ENCODE measurements at places on chromosomes 5 and 9.

DNA sequence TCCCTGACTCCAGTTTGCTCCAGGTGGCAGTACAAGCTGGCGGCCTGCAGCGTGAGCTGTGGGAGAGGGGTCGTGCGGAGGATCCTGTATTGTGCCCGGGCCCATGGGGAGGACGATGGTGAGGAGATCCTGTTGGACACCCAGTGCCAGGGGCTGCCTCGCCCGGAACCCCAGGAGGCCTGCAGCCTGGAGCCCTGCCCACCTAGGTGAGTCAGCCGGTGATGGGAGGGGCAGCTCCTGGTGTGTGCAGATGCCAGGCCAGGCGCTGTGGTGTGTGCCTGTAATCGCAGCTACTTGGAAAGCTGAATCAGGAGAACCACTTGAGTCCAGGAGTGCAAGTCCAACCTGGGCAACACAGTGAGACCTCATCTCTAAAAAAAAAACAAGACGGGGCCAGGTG lies 10.0 kb upstream of the CACFD1 start:
- DNase-seq, result no peak

DNA sequence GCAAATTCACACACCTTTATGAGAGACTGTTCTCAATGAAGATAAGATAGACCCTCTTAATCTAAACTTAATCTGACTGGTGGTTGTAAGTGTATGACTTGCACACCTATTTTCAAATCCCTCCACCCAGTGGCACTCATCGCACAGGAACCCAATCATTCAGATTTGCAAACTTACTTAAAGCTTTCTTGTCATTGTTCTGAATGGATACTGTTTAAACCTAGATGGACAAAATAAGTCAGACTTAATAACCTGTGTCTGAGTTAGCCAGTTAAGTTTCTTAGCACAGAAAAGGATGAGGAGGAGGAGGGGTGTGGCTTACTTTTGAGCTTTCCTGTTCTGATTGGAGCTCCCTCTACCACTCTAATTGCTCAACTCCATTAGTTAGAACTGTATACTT lies 252.4 kb upstream of the CCNH start:
- DNase-seq, result no peak

DNA sequence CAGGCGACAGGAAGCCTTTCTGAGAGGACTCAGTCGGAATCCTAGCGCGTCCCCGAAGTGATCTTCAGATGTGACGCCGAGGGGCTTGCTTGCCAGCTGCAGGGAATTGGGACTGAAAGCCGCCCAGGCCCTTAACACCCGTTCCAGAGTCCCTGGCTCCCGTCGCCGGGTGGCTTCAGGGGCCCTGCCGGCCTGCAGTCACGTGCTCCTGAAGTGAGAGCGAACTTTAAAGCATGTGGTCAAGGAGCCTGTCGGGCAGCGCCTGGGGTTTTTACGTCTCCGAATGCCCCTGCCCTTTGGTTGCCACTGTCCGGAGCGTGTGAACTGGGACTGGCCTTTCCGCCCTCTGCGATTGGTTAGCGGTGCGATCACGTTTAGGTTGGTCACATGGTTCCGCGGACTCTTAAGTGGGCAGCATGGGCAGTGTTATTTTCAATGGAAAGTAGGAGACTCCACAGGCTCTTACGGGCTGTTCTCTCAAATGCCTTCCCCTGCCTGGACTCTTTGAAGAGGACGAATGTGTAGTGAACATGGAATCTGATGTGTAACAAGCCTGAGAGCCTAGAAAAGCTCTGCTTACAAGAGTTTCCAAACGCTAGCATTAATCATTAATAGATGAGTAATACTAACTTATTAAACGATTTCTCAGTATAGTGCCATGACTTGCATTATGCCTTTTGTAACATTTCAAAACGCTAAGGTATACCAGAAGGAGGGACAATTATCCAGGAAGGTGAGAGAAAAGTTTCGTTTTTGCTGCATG lies 1.9 kb downstream of the VLDLR start:
- DNase-seq, result no peak

- DNase-seq, result no peak
Measured at GRCh38 chr5:10331341-10331796, 22.1 kb upstream of the MARCHF6 start.

DNA sequence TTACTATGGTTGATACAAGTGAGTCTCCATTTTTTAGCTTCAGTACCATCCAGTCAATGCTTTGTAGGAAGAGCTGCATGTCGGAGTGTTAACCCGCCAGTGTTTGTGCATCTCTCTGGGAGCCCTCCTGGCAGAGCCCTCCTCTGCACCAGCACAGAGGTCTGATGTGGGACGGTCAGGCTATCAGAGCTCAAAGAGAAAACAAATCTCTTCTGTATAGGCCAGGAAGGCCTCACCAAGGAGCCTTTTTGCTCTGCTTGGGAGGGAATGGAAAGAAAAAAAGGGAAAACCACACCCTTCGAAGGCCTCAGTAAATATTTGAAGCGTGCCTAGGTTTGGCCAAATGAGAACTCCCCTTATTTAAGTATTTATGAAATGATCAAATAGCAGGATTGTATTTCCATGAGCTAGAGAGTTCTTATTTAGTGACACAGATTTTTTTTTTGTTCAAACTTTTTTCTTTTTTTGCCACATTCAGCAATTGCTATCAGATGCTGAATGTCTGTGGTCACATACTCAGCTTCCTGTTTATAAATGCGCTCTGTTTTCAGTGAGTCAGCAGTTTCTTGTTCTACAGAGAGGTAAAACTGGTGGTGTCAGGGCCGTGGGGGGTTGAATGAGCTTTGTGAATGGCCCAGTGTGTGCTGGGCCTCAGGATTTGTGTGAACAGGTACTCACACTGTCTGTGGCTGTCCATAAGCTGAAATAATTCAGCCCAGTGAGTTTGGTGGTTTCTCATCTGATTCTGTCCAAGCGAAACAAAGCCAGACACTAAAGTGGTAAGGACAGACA lies 226.6 kb downstream of the SNX18 start:
- no peak for DNase-seq

GRCh38 chr9:14616188-14616982 lies 76.8 kb downstream of the ZDHHC21 start:
- DNase-seq, result peak; percentile 30

- no peak for DNase-seq
Measured at GRCh38 chr5:135377751-135378680, 21.0 kb downstream of the MACROH2A1 start.

DNA sequence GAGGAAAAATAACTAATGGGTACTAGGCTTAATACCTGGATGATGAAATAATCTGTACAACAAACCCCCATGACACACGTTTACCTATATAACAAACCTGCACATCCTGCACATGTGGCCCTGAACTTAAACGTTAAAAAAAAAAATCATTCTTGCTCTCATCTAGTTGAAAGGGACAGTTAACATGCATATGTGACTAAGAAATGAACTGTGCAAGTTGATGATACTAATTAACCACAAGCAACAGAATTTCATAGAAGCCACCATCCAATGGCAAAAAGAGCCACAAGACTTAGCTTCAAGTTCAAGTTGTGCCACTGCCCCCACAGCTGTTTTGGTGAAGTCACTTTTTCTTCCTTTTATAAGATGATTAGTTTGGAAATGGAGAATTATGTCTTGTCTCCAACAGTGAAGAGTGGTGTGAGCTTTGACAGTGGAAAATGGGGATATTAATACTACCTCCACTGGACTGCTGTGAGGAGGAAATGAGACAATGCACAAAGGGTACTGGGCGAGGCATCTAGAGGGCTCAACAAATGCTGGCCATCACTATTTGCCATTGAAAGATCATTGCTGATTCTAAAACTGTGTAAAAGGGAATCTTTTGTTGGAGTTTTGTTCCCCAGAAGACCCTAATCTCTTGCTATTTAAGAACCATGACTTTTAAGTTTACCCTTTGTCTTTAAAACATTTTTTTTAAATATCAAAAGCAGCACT lies 202.1 kb downstream of the EBF1 start:
- DNase-seq, result no peak
